ENCODE measurements at places on chromosomes 4 and X. TPM values are rescaled to one million over a fixed set of nuclear protein-coding genes. Genes with fewer than 3 reads are reported as not detected.

DNA sequence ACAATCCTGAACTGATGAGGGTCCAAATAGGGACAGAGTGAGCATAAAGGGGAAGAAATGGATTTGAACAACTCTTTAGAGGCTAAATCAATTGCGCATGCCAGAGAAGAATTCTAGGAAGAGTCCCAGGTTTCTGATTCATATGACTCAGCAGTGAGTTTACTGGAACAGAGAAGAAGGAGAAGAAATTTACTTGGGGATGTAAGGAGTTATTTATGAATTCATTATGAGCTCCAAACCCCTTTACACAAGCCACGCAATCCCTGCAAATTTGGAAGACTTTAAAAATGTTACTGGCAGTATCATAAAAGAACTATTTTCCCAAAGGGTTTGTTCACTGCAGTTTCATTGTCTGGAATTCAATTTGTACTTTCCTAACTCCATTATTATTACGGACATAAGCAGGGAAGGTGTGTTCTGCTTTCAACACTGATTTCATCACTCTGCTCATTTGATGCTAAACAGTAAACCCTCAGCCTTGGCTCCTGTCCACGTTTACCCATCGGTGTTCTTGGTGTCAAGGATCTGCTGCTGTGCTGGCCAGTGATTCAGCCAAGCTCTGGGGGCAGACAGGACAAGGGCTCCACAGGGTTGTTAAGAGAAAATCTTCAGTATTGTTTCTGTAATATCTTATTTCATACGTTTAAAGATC, 273.7 kb downstream of the HNRNPD start:
- H3K27me3 ChIP-seq, result no peaks in the 10 kb centered on the region
- DNase-seq, result no peak
- no peaks in the 10 kb centered on the region for H3K36me3 ChIP-seq
- no peak overlapping the region for H3K27ac ChIP-seq

DNA sequence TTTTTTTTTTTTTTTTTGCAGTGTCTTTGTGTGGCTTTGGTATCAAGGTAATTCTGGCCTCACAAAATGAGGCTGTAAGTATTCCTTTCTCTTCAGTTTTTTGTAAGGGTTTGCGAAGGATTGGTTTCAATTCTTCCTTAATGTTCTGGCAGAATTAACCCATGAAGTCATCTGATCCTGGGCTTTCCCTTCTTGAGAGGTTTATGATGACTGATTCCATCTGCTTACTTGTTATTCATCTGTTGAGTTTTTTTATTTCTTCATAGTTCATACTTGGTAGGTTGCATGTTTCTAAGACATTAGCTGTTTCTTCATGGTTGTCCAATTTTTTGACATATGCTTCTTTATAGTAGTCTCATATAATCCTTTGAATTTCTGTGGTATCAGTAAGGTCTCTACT, 181.4 kb upstream of the PDE5A start:
- H3K27ac ChIP-seq, result no peak overlapping the region
- no peaks in the 10 kb centered on the region for H3K36me3 ChIP-seq
- H3K27me3 ChIP-seq, result no peaks in the 10 kb centered on the region
- H3K4me3 ChIP-seq, result no peak overlapping the region
- DNase-seq, result no peak

DNA sequence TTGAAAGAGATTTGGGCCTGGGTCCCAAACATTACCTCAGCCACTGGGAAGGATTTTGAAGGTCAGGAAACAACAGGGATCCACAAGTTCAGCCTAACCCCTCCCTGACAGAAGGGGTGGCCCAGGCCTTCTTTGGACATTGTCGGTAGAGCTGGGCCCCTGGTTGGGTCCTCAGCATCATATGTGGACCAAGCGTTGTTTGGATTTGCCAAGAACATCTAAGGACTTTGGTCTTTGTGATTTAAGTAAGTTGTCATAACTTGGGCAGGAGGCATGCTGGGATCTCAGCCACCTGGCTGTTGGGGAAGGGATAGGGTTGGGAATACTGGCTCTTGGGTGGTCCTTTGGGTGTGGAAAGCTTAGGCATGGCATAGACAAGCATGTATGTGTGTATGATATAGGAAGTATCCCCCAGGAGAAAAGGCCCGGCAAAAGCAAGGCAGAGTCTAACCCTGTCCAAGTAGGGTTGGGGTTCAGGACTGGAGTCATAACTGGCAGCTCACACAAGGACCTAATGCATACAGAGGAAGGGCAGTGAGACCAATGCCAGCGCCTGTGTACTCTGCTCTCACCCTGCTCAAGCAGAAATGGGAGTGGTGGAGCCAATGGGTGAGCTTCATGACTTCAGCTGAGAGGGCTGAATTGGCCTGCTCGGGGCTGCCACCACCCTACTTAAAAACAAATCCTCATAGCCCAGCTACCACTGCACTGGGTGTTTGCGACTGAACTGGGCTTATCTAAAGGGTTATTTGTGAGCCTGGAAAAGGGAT, 102.8 kb downstream of the RTL5 start:
- no peaks in the 10 kb centered on the region for H3K27me3 ChIP-seq
- H3K4me1 ChIP-seq, result no peaks in the 10 kb centered on the region
- no peak overlapping the region for H3K27ac ChIP-seq
- no peak overlapping the region for H3K4me3 ChIP-seq

DNA sequence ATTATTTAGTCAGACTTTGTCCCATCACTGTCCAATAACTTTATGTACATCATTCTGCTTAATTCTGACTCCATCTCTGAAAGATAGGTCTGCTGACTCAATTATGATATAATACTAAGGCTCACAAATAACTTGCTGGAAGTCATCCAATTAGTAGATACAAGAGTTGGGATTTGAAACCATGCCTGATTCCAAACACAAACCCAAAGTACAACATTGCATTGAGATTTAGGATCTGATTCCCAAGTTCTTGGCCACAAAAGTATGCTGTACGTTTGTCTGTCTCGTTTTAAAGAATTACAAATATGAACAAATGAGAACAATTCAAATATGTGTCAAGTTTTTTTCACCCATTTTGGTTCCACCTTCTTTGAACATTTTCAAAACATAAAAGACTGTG, 108.8 kb downstream of the AMELX start:
- no peaks in the 10 kb centered on the region for H3K27me3 ChIP-seq
- no peak overlapping the region for H3K4me3 ChIP-seq

- no peak for DNase-seq
- H3K4me3 ChIP-seq, result no peak overlapping the region
- H3K36me3 ChIP-seq, result no peaks in the 10 kb centered on the region
- H3K27me3 ChIP-seq, result no peaks in the 10 kb centered on the region
- no peaks in the 10 kb centered on the region for H3K4me1 ChIP-seq
These were observed 87.7 kb downstream of the COL25A1 start for GRCh38 chr4:109214622-109215301.

- peak; percentile 72 for DNase-seq
- peaks cover 24% of the 10 kb centered on the region for H3K36me3 ChIP-seq
- no peaks in the 10 kb centered on the region for H3K27me3 ChIP-seq
These were observed 71.1 kb downstream of the CLOCK start for GRCh38 chr4:55475394-55476243.

- no peak overlapping the region for H3K27ac ChIP-seq
- no peaks in the 10 kb centered on the region for H3K36me3 ChIP-seq
- H3K27me3 ChIP-seq, result no peaks in the 10 kb centered on the region
- no peak overlapping the region for H3K4me3 ChIP-seq
These were observed 6.3 kb downstream of the GPAT3 start for GRCh38 chr4:83542225-83542624.

The USP51 gene
- polyA plus RNA-seq, result 0.33 TPM

The SSX4B gene
- polyA plus RNA-seq, result not detected

The TCEAL2 gene
- polyA plus RNA-seq, result not detected

The WDFY3 gene
- not detected for polyA plus RNA-seq

The XK gene
- not detected for polyA plus RNA-seq

The MTMR8 gene
- 5.6 TPM for polyA plus RNA-seq

The SYTL5 gene
- not detected for polyA plus RNA-seq
